Dorsolateral prefrontal cortex (tissue), 122 donors: ENCODE measurements at places on chromosomes 3 and 15. TPM values are rescaled to one million over a fixed set of nuclear protein-coding genes. Genes with fewer than 3 reads are reported as not detected.
A peak's percentile ranks its signal among the peaks of the same experiment; 100 is the strongest.

- DNase-seq, result no peak
Measured at GRCh38 chr3:63386568-63386967, 108.5 kb downstream of the SYNPR start.

DNA sequence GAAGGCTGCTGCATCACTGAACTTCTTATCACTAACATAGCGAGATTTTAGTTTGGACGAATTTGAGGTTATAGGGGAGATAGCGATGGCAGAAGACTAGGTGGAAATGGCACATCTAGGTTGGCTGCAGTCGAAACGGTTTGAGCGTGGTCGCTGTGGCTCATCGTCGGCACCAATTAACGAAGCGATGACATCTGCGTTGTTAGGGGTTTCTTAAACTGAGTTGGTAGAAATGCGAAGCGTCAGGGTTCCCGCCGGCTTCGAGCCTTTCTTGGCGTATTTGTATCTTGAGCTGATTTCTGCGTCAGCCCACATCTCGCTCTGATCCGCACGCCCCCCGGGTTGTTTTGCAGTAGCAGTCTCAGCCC lies 319 bp downstream of the LNP1 start:
- peak; percentile 46 for DNase-seq

DNA sequence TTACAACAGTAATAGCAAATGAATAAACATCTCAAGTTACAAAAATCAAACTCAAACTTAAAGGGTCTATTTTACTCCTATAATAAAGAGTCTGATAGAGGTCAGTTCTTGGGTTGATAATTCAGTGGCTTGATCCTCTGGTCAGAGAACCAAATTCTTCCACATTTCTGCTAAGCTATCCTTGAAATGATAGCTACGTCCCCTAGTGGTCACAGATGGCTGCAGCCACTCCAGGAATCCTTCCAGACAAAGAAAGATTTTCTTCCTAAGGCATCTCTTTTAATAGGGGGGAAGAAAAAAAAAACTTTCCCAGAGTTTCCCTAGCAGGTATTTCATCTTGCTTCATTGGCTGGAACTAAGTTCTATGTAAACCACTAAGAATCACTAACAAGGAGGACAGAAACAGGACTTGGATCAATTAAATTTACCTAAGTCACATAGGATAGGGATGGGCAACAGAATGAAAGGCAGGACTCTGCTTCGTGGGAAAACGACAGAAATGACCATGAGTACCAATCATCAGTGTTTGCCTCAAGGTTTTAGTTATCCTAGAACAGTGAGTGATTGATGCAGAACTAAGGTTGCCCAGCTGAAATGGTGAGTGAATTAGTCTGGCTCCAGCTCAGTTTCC lies 160.7 kb downstream of the STAC start:
- no peak for DNase-seq

GRCh38 chr3:53046171-53047170 lies 598 bp upstream of the SFMBT1 start:
- peak; percentile 47 for DNase-seq

DNA sequence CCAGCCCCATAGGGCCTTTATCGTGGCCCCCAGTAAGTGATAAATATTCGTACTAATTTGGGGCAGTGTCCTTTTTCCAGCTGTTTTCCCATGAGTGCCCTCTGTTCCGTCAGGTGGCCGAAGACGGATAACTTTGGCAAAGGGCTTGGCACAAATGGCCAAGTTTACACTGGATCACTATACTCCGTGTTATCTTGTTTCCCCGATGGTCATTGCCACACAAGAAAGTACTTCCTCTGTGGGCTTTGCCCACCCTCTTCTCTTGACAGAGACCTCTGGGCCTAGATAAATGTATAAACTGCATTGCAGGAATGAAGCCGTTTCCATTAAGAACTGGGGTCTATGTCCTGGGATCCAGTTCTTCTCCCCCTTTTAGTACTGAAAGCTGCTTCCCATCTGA lies 39.1 kb downstream of the SMAD3 start:
- no peak for DNase-seq

DNA sequence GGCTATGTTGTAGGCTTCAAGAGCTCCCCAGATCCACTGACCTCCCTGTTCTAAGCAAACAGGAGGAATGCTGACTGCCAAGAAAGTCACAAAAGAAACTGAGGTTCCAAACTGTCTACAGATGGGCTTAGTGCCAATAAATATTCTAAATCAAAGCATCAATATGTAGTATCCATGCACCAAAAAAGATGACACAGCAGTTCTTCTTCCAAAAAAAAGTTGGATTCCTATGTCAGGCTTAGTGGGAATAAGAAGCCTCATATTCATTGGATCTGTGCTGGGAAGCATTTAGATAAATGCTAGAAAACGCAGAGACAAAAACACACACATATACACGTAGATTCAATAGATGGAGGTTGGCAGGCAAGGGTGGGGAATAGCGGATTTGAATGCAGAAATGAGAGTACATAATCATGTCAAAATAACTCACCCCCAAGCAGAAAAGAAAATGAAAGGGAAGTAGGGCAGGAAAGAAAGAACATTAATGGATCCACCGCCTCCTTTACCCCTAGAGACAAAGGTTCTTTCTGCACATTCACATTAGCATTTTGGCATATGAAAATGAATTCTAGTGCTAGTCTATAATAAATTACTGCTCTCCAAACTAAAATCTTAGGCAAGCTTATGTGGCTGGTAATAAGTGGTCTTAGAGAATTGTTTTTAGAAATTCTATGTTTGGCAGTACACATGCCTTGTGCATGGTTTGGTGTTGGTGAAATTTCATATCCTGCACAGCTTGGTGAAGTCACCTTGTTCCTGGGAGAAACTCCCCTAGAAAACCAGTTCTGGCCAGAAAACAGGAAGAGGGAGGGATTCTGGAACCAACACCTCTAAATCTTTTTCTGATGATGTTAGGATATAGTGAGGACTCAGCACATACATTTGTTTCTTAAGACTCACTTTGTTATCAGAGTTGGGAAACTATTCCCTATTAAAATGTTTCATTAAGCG lies 283.4 kb downstream of the LSAMP start:
- DNase-seq, result no peak

DNA sequence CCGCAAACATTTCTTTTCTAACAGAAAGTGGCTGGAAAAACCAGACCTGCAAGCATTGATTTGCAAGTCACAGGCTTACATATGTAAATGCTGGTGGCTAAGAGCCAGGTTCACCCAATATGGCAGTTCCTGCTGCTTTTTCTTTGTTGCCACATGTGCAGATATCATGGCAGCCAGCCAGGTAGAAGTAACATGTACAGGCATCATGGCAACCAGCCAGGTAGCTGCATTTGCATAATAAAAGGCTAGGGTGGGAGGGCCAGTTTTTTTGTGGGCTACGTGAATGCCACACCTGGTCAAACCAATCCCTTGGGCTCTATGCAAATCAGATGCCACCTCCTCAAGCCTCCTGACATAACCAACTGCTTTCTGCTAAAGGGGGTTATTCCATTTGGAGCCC lies 2.8 kb upstream of the SMCO1 start:
- no peak for DNase-seq

DNA sequence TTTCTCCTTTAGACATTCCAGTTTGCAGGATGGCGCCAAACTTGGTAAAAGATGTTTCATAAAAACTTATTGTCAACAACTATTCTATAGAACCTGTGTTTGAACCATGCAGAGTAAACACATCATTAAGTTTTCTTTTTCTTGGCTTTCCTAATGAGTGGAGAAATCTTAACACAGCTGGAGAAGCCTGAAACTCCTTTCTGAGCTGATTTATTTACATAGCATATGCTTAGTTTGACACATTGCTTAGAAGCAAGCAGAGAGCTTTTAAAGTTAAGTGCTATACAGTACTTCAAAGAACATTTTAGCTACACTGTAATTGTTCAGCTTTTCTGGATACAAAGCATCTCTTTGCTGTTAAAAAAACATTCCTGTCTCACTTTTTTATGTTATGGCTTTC lies 61.0 kb upstream of the PAQR5 start:
- no peak for DNase-seq

DNA sequence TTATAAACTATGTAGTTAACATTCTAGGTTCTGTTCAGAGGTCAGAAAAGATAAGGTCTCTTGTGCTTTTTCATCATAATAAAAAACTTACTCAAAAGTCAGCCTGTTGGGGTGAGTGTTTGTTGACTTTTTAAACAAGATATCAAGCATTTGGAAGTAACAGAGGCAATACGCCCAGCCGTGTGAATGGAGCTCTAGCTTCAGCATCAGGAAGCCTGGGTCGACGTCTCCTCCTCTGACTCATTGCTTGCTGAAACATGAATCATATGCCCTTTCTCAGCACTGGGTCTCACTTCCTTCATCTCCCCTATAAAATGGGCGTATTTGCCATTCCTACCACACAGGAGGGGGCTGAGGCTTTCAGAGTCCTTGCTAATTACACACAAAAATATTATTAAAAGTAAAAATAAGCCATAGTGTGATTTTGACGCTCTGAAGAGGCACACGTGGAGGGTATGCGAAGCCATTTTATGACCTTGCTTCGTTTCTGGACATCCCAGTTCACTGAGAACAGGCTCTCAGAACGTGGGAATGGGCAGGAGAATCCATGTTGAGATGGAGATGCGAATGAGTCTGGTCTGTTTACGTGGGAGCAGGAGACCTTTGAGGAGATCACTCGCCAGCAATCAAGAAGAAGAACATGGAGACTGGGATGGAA lies 220.8 kb upstream of the TPRG1 start:
- DNase-seq, result no peak

- DNase-seq, result no peak
Measured at GRCh38 chr3:128343287-128344051, 123.2 kb downstream of the DNAJB8 start.

GRCh38 chr15:55256281-55257011 lies 33.2 kb downstream of the RAB27A start:
- no peak for DNase-seq

DNA sequence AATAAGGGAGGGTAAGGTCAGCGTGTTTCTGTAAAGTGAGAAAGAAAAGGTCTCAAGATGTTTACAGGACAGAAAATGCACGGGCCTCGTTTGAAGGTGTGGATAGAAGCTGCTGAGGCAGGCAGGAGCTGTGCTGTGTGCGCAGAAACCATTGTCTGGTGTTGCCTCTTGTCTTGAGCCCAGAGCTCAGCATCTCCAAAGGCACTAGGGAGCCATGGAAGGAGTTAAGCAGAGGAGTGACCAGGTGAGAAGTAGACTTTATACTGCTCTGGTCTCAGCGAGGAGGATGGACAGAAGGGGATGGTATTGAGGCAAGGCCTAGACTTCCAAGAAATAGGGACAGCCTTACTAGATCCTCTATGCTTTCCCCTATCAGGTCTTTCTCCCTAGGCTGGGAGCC lies 13.0 kb downstream of the CAND2 start:
- DNase-seq, result no peak

DNA sequence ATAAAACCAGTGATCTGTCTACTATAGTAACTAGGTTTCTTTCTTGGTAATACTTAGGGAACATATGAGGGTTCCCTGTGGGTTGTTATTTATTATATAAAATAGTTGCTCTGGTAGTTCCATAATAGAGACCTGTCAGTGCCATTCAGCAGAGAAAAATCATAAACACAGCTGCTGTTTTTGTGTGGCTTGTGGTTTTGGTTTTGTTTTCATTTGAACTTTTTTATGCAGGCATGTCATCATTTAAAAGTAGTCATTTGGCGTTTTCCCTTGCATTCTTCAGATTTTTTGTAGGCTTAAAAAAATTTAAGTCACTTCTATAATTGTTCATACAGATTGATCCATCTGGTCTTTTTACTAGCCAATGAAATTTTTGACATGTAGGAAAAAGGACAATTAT lies 47.9 kb downstream of the PIK3CA start:
- no peak for DNase-seq

DNA sequence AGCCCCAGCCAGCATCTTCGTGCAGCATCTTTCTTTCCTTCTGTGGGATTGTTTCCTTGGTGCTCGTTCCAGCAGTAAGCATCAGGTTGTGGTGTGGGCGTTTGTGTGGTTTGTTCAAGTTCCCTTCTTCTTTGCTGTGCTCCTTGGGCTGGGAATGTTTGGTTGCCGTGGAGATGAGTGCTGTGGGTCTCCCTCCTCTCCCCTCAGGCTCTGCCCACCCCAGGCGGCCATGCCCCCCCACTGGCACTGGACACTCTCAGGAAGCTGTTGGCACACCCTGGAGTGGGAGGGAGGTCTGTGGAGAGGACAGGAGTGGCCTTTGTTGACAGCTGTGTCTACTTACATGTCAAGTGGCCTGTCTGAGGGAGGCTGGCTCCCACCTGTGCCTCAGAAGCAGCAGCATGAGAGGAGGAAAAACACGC lies 46.5 kb upstream of the SACM1L start:
- no peak for DNase-seq

- DNase-seq, result no peak
Measured at GRCh38 chr3:79056498-79056897, 711.3 kb downstream of the ROBO1 start.

DNA sequence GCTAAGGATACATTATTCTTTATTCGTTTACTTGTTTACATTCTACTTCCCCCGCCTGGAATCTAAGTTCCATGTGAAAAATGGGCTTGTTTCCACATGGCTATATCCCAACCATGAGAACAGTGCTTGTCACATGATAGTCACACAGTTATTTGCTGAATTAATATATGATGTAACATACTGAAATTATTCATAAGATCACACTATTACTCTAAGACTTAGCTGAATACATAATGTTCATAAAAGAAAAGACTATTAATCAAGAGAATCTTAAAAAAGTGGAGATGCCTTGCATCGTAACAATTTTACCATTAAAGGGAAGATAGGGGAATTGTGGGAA lies 6.5 kb downstream of the PBRM1 start:
- DNase-seq, result no peak

- DNase-seq, result peak; percentile 30
Measured at GRCh38 chr15:31273258-31273941, 53.2 kb upstream of the KLF13 start.

GOLGA8F gene
- not detected for total RNA-seq

LRRK1 gene
- 32.0 TPM for total RNA-seq

CLDN16 gene
- 3.5 TPM for total RNA-seq

RTP3 gene
- not detected for total RNA-seq

TRIM71 gene
- 1.9 TPM for total RNA-seq

GAP43 gene
- 291 TPM for total RNA-seq

GNAT1 gene
- not detected for total RNA-seq

AHSG gene
- 0.25 TPM for total RNA-seq
